ENCODE measurements at places on chromosomes 7 and 10.

- DNase-seq, result no peak
Observed at GRCh38 chr10:62992145-62992721, 140.9 kb upstream of the NRBF2 start.

- DNase-seq, result no peak
Observed at GRCh38 chr10:110358869-110359629, 54.3 kb upstream of the SMNDC1 start.

GRCh38 chr7:43694399-43694748, 34.9 kb downstream of the COA1 start:
- no peak for DNase-seq

DNA sequence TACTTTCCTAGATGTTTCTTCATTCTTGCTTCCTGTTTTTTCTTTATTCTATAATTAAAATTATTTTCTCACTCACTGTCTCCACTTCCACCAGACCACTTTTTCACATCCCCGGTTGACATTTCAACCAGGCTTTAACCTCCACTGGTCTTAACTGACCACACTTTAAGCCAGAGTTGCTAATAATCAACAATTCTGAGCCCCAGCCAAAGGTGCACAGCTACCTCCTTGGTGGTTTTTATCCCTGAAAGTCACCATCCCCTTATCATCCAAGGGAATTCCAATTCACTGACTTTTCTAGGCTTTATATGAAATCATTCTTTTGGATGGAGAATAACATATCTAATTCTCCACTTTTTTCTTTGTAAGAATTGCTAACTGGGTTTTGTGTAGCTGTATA, 138.9 kb downstream of the FRMD4A start:
- no peak for DNase-seq

DNA sequence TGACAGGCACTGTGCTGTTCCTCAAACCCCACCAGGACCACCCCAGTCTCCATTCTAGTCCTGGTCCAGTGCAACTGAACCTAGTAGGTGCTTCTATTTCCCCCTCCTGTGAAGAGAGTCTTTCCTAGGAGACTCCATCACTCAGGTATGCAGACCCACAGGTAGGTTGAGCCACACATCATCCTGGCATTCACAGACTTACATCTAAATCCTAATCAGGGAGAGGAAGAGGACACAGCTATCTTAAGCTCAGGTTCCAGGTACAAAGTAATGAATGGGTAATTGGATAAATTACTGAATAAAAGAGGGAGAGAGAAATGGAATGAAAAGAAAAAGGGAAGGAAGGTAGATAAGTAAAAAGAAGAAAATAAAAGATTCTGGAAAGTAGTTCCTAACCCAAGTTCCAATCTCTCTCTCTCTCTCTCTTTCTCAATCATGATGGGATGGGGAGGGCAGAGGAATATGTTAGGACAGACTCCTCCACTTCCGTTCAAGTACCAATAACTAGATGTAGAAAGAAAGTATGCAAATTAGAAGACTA, 139.8 kb upstream of the NAMPT start:
- DNase-seq, result no peak

GRCh38 chr10:62852961-62853702, 37.0 kb upstream of the EGR2 start:
- DNase-seq, result no peak

- no peak for DNase-seq
Observed at GRCh38 chr7:46930366-46930765, 651.5 kb downstream of the TNS3 start.

DNA sequence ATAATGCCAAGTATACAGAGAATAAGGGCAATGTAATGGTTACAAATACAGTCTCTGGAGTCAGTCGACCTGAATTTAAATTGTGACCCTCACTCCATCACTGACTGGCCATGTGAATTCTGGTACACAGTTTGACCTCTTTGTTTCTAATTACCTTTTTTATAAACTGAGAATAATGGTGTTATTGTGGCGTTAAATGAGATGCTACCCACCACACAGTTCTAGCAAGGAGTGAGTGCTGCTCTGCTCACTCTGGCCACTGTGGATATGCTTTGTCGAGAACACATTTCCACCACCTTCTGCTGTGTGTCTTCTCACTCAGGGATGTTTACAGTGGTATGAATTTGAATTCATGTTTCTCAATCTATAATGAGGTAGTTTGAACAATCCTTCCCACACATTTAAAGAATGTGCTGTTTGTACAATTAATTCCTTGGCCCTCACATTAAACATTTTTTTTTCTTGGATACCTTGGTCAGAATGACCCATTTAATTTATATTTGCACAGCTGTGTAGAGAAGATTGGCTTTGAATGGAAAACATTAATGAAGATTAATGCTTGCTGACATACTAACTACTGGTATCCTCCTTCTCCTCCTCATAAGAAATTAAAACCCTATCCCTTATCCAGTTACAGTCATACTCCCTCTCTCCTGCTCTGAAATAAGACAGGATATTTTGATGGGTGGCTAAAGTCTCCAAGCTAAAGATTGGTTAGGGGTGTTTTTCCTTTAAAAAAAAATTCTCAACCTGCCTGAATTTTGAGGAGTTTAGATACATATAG, 42.4 kb downstream of the PLCE1 start:
- no peak for DNase-seq

DNA sequence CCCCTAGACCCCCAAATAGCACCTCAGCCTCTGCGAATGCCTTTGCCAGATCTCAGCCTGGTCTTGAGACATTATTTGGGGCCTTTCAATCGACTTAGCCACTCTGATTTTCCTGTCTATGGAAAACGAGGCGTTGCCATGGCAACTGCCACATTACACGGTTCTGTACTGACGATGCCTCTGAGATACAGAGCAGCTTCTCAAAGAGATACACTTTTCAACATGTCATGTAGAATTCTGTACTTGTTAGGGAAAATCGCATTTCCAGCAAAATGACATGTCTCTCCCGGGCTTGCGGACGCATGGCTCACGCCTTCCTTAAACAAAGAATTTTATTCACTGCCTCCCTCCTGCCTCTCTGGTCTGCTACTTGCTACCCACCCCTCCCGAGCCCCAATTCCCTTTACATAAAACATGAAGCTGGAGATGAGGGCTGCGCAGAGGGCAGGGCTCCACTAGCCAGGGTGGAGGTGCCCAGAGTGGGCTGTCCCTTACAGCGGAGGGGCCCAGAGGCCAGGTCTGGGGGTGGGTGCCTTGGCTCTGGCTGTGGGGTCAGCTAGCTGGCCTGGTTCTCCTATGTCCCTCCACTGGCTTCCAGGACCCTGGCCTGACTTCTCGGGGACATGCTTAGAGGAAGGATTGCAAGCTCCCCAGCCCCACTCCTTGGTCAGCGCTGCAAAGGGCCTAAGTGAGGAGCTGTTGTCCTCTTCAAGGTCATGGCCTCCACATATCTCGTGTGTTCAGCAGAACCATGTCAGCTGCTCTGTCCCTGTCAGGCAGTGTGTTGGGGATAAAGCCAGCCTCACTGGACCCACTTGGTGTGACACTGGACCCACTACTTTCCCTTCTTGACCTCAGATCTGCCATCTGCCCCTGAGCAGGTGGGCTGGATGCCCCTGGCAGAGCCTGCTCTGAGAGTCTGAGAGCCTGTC, 342.5 kb downstream of the RPS24 start:
- no peak for DNase-seq

DNA sequence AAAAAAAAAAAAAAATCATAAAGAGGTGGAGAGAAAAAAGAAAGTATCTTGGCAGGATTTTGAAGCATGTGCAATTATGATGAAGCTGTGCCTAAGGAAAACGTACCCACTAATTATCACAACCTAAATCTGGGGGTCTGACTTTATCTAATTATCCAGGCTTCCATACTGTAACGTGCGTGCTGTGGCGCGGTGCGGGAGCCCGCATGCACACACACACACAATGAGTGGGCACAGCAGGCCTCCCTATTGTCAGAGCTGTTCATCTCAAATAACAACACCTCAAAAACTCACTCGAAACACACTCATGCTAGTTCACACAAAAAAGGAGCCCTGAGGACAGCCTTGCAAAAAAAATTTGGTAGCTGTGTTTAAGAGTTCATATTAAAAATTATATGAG, 31.9 kb downstream of the BEND7 start:
- DNase-seq, result no peak

DNA sequence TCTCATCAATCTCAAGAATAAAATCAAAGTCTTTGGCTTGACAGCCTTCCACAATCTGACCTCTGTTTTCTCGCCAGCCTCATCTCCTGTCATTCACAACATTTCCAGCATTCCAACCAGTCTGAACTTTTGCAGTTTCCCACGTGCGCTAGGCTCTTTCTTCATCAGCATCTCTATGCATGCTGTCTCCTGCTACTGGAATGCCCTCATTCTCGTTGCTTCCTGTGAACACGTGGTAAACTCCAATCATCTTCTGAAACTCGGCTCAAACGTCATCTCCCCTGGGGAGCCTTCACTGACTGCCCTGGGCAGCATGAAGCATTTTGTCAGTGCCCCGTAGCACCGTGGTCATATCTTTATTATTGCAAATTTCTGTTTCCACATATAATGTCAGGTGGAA, 12.2 kb upstream of the RSBN1L start:
- no peak for DNase-seq

- DNase-seq, result no peak
Observed at GRCh38 chr10:7763929-7764328, 23.9 kb downstream of the KIN start.

GRCh38 chr7:7148798-7149481, 33.4 kb upstream of the C1GALT1 start:
- no peak for DNase-seq

DNA sequence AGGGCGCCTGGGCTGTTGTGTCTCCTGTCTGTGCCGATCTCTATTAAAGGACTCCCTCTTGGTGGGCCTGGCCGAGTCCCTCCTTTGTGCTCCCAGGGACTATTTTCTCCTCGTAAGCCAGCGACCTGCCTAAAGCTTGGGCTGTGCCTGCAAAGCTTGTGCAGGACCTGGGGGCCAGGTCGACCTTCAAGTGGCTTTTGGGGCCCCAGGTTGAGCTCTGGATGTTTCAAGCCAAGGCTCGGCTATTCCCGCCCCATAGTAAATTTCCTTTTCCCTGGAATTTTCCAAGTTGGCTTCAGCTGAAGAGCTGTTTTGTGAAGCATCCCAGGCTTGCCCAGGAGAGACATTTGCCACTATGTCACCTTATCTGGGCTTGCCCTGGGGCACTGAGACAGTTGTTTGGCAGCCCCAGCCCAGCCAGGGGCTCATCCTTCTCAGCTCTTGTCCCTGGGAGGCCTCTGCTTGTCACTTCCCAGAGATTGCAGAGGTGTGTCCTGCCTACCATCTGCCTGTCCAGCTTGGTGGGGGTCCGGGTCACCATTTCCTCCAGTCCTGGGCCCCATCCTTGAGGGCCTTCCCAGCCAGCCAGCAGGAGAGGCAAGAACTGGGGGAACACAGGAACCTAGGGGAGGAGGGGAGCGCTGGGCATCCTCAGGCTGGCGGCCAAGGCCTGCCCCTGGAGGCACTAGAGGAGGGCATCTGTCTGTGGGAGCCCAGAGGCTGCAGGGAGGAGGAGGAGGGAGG, 20.2 kb downstream of the ZMIZ2 start:
- DNase-seq, result no peak

DNA sequence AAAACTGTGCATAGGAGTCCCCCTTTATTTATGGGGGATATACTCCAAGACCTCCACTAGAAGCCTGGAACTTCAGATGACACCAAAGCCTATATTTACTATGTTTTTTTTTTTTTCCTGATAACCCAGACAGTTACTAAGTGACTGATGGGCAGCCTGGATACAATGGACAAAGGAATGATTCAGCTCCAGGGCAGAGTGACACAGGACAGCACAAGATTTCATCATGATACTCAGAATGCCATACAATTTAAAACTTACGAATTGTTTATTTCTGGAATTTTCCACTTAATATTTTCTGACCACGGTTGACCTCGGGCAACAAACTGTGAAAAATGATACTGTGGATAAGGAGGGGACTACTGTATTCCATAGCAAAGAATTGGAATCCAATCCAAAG, 843.6 kb downstream of the PCDH15 start:
- no peak for DNase-seq

DNA sequence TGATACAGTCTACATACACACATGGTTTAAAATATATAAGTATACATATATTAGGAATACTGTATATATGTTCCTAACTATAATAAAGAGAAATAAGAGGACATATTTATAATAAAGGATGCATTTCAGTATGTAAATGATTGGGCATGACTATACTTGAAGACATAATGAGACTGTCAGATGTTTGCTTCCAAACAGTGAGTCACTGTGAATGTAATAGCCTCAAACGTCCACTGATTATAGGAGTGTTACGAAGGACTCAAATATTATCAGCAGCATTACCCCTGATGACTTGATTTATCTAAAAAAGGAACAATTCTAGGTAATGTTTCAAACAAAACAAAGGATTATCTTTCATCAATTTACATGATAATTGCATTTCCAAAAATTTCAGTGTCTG, 39.9 kb upstream of the NRBF2 start:
- no peak for DNase-seq

- DNase-seq, result no peak
Observed at GRCh38 chr10:70269741-70270140, 14.1 kb downstream of the NPFFR1 start.

- DNase-seq, result no peak
Observed at GRCh38 chr7:145212050-145212449, 376.2 kb upstream of the TPK1 start.

DNA sequence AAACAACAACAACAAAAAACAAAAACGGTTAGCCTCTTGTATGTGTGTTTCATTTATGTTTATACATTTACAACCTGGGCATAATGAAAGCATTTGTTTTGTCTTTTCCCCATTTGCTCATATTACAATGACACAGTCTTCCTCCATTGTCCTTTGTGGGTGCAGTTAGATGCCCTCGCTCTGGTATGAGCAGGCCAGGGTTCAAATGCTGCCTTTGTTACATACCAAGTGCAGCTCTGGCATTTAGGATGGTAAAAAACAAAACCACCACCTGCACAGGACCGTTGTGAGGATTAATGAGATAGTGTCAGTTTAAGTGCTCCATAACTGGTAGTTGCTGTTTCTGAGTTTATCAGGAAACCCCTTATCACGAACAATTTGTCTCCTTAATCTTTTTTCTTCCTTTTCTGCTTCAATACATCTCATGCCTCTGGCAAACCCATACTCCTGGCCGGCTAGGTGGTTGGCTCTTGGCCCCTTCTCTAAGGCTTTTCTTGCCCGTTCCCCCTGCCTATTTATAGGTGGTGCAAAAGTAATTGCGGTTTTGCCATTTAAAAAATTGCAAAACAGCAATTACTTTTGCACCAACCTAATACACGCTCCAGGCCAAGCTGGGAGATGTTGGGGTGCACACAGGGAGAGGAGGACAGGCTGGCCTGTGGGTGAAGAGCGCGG, 18.6 kb upstream of the TMEM225B start:
- no peak for DNase-seq

DNA sequence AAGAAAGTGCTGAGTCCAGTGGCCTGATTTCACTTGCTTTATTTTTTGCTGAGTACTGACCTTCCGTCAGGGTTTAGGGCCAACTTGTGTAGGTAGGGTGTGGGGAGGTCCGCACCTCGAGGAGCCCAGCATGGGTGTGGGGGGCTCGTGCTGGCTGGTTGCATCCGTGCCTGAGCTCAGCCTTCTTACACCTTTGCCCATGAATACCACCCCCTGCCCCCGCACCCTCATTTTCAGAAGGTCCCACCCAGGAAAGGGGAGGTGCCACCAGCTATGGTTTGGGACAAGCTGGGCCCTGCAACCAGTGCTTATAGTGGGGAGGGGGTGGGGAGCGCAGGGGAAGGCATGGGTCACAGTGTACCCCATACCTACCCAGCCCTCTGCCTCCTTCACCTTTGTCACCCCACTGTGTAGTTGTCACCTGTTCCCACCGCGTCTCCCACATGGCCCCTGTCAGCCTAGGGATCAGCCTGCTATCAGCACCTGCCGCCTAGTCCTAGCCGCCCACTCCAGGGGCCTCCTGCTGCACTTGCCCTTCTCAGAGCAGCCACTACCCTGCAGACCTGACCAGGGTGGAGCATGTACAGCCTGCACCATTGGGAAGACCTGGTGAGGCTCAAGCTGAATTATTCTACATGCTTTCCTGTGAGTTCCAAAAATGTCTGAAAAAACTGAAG, 146.2 kb upstream of the RET start:
- DNase-seq, result no peak
